ENCODE measurements at places on chromosomes 5 and 9.
A peak's percentile ranks its signal among the peaks of the same experiment; 100 is the strongest.

DNA sequence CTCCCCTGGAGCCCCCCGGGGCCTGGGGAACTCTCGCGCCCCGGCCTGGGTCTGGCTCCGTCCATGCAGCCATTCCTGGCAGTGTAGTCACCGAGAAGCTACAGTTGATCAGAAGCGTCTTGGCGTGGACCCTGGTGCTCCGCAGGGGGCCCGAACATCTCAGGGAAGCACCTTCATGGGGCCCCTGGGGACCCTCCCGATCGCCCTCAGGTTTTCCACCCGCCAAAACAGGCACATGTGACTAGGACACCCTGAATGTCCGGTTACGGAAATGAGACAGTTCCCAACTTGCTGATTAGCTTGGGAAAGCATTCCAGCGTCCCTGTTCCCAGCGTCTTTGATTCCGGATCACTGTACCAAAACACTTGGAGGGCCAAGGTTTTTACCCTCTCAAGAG is 472 bp downstream of the FBXO4 start:
- peak overlapping the region; percentile 95 for H3K27ac ChIP-seq
- peaks cover 25% of the 10 kb centered on the region for H3K4me1 ChIP-seq
- H3K4me3 ChIP-seq: peak overlapping the region; percentile 87
- H3K27me3 ChIP-seq: no peaks in the 10 kb centered on the region
- DNase-seq: peak; percentile 27

- DNase-seq: no peak
- no peaks in the 10 kb centered on the region for H3K4me1 ChIP-seq
- peaks cover 21% of the 10 kb centered on the region for H3K27me3 ChIP-seq
- H3K36me3 ChIP-seq: no peaks in the 10 kb centered on the region
These were observed 7.8 kb upstream of the OLFM1 start for GRCh38 chr9:135079676-135080075.

GRCh38 chr5:144812763-144813162 is 642.1 kb downstream of the KCTD16 start:
- H3K4me1 ChIP-seq: no peaks in the 10 kb centered on the region
- H3K27ac ChIP-seq: no peak overlapping the region
- no peaks in the 10 kb centered on the region for H3K36me3 ChIP-seq

- peaks cover 81% of the 10 kb centered on the region for H3K4me1 ChIP-seq
- H3K27ac ChIP-seq: peak within 1 kb of the TSS; percentile 85
- DNase-seq: peak; percentile 83
- peak within 1 kb of the TSS; percentile 91 for H3K4me3 ChIP-seq
These were observed at the start of gene RGS14 for GRCh38 chr5:177357459-177358351. Gene RGS14, plus strand, starts transcription at chr5:177357924. Its CDS starts 101 bp downstream, at chr5:177358025.

GRCh38 chr9:71144495-71144894 is 23.1 kb upstream of the TRPM3 start:
- no peaks in the 10 kb centered on the region for H3K27me3 ChIP-seq
- H3K4me3 ChIP-seq: no peak overlapping the region
- H3K4me1 ChIP-seq: no peaks in the 10 kb centered on the region
- no peaks in the 10 kb centered on the region for H3K36me3 ChIP-seq

DNA sequence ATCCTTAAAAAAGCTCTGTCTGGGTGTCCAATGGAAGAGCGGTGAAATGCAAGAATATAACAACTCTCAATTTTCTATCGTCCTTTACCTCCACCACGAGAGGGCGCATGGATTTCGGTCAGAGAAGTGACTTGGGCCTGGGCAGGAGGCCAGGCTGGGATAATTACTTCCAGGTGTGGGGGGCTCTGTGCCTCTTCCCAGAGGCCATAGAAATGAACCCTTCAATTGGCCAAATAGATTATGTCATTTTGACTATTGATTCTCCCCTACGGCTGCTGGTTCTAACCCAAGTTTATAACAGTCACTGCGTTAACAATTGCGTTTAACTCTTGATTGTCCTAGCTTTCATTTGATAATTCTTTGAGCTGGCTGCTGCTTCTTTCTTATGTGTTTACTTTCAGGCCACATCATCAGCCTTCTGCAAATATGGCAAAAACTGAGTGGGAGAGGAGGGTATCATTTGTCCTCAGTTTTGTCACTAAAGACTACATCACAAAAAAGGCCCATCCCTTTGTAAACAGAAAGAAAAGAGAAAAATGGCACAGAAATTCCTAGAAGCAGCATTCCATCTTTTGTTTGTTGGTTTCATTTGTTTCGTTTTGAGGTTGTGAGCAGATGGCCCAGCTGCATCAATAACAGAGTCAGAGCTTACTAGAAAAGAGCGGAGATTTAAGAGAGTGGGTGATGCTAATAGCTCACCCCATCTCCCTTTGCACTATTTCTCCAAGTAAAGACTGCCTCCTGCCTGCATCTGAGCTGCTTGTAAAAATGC is 45.4 kb upstream of the ZFR start:
- H3K4me3 ChIP-seq: no peak overlapping the region
- H3K36me3 ChIP-seq: no peaks in the 10 kb centered on the region
- DNase-seq: peak; percentile 78
- H3K27me3 ChIP-seq: no peaks in the 10 kb centered on the region

DNA sequence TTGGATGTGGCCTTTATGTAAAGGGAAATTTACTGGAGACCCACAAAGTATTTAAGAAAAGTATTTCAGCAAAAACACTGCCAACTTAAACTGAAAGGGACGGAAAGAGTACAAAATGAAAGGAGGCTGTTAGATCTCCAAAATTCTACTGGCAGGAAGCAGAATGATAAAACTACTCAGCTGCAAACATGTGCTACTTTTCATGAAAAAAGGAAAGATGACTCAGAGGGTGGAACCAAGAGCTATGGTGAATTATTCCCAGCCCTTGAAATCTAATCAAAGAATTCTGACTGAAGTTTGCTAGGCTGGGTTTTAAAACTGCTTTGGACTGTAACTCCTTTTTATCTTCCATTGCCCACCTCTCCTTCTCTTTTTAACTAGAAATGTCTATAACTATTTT is 58.6 kb upstream of the ZBED3 start:
- no peak for DNase-seq
- peaks cover 21% of the 10 kb centered on the region for H3K4me1 ChIP-seq
- no peak overlapping the region for H3K27ac ChIP-seq
- H3K36me3 ChIP-seq: no peaks in the 10 kb centered on the region

DNA sequence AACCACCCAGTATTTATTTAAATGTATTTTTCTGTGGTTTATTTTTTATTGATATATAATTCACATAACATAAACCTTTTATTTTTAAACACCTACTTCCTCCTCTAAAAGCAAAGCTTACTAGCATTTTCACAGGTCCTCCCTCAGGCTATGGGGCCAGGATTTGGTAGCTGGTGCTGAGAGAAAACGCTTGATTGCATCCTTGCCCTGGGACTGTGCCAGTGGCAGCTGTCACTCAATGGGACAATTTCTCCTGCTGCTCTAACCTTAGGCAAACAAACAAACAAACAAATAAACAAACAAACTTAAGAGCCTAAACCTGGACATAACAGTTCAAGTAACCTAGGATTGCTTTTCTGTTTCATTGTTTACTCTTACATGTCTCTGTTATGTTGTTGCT is 102.7 kb downstream of the FOCAD start:
- H3K27ac ChIP-seq: no peak overlapping the region
- no peak overlapping the region for H3K4me3 ChIP-seq
- no peaks in the 10 kb centered on the region for H3K27me3 ChIP-seq
- peaks cover 2% of the 10 kb centered on the region for H3K4me1 ChIP-seq
- peaks cover 18% of the 10 kb centered on the region for H3K36me3 ChIP-seq
- no peak for DNase-seq

- peaks cover 19% of the 10 kb centered on the region for H3K27me3 ChIP-seq
- H3K4me1 ChIP-seq: no peaks in the 10 kb centered on the region
- DNase-seq: no peak
- no peak overlapping the region for H3K4me3 ChIP-seq
- H3K27ac ChIP-seq: no peak overlapping the region
These were observed 1.6 kb upstream of the SPZ1 start for GRCh38 chr5:80318212-80318611.

- H3K4me3 ChIP-seq: no peak overlapping the region
- H3K27me3 ChIP-seq: peaks cover 67% of the 10 kb centered on the region
- peaks cover 39% of the 10 kb centered on the region for H3K4me1 ChIP-seq
- DNase-seq: no peak
- no peak overlapping the region for H3K27ac ChIP-seq
- no peaks in the 10 kb centered on the region for H3K36me3 ChIP-seq
These were observed 128.0 kb upstream of the IL12B start for GRCh38 chr5:159458217-159458711.

- no peaks in the 10 kb centered on the region for H3K4me1 ChIP-seq
- no peak overlapping the region for H3K27ac ChIP-seq
- H3K4me3 ChIP-seq: no peak overlapping the region
- no peaks in the 10 kb centered on the region for H3K27me3 ChIP-seq
- no peaks in the 10 kb centered on the region for H3K36me3 ChIP-seq
These were observed 70.8 kb downstream of the WWC1 start for GRCh38 chr5:168362097-168362885.

DNA sequence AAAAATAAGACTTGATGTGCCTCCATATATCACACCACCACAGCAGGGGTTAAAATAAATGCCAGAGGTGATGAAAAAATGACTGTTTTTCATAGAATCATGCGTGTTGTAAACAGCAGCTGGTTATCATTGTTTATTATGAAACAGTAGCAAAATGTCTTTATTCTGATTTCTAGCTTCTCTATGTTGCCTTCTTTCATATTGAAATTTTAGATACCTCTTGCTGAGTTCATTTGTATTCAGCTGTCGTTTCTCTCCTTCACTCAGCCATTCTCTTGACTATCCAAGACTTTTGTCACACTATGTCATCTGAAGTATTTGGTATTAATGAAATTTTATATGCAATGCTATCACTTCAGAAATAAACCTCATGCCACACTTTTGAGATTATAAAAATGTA is 465.0 kb downstream of the TAF11L14 start:
- DNase-seq: no peak
- H3K36me3 ChIP-seq: no peaks in the 10 kb centered on the region
- H3K27ac ChIP-seq: no peak overlapping the region
- no peak overlapping the region for H3K4me3 ChIP-seq
- H3K4me1 ChIP-seq: no peaks in the 10 kb centered on the region

- H3K27ac ChIP-seq: no peak overlapping the region
- DNase-seq: no peak
- no peaks in the 10 kb centered on the region for H3K36me3 ChIP-seq
These were observed 7.5 kb upstream of the ANKRD33B start for GRCh38 chr5:10556289-10556807.

DNA sequence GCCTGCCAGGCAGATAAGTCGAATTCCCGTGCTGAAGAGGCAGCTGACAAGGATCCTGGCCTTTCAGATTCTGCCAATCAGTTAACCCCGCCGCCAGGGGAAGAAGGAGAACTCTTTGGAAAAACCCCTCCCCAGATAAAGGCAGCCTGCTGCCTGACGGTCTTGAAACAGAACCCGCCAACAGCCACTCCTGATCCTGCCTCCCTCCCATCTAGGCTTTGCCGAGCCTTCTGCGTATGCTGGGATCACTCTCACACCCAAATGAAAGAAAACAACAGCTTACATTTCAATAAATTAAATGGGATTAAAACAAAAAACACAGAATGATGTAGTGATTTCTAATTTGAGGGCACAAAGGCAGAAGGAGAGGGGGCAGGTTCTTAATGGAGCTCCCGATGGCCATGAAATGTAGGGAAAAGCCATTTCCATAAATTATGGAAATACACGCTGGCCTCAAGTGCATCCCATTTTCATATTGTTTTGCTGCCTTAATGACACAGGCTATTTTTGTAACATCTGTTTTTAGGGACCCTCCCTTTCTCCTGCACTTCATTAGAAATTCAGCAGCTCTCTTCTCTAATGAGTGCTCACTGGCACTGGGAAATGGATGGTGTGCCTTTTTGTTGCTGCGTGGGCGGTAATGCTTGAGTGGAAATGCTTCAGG is 319.1 kb downstream of the MED10 start:
- no peak for DNase-seq
- H3K27me3 ChIP-seq: no peaks in the 10 kb centered on the region
- no peak overlapping the region for H3K27ac ChIP-seq
- no peaks in the 10 kb centered on the region for H3K4me1 ChIP-seq
- no peaks in the 10 kb centered on the region for H3K36me3 ChIP-seq
- H3K4me3 ChIP-seq: no peak overlapping the region

DNA sequence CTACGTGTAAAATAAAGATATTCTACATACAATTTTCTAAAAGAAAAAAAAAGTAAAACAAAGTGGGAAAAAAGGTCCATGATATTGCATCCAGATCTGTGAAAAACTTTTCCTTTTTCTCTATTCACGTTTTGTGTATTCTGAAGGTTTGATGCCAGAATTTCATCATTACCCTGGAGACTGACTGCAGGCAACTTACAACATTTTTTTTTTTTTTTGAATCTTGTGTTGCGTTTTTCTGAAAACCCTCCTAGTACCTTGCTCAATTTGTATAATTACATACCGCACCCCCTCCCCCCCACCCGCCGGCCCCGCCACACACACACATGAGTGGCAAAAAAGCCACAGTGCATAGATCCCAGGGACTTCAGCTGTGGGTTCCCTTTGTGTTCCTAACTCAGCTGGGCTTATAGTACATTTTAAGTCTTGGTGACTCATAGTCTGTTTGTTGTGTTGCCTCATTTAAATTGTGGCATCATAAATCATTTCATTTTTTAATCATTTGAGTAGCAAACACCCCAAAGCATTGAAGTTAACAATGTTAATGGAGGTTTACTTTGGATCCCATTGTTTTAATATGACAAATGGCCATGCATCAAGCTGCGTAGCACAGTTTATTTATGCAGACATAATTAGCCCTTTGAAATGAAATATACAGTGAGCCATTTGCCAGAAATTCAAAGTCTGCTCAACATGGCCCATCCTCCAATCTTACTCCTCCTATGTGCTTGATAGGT is 36.0 kb downstream of the PRDM6 start:
- H3K27ac ChIP-seq: no peak overlapping the region
- H3K4me3 ChIP-seq: no peak overlapping the region
- H3K27me3 ChIP-seq: peaks cover 8% of the 10 kb centered on the region
- H3K4me1 ChIP-seq: no peaks in the 10 kb centered on the region
- DNase-seq: no peak

- H3K4me1 ChIP-seq: no peaks in the 10 kb centered on the region
- no peaks in the 10 kb centered on the region for H3K36me3 ChIP-seq
- no peak overlapping the region for H3K4me3 ChIP-seq
- no peak overlapping the region for H3K27ac ChIP-seq
These were observed 13.1 kb downstream of the MSANTD3 start for GRCh38 chr9:100440071-100440470.

- no peak overlapping the region for H3K27ac ChIP-seq
- DNase-seq: no peak
- H3K4me3 ChIP-seq: no peak overlapping the region
- H3K36me3 ChIP-seq: no peaks in the 10 kb centered on the region
- no peaks in the 10 kb centered on the region for H3K27me3 ChIP-seq
These were observed 123.2 kb downstream of the SNCAIP start for GRCh38 chr5:122435234-122435633.

- no peak for DNase-seq
- no peaks in the 10 kb centered on the region for H3K27me3 ChIP-seq
- H3K27ac ChIP-seq: no peak overlapping the region
- H3K4me3 ChIP-seq: no peak overlapping the region
These were observed 86.8 kb upstream of the CDH6 start for GRCh38 chr5:31106691-31107090.

- no peak overlapping the region for H3K4me3 ChIP-seq
- no peak for DNase-seq
- no peaks in the 10 kb centered on the region for H3K36me3 ChIP-seq
- H3K27ac ChIP-seq: no peak overlapping the region
- H3K4me1 ChIP-seq: no peaks in the 10 kb centered on the region
These were observed 25.2 kb downstream of the GLDC start for GRCh38 chr9:6620353-6620752.

GRCh38 chr9:81058782-81059181 is 630.6 kb downstream of the TLE1 start:
- H3K27ac ChIP-seq: no peak overlapping the region
- no peak overlapping the region for H3K4me3 ChIP-seq
- no peak for DNase-seq
- no peaks in the 10 kb centered on the region for H3K36me3 ChIP-seq
- H3K4me1 ChIP-seq: no peaks in the 10 kb centered on the region

All from activated CD4-positive, alpha-beta T cell treated with anti-CD3 and anti-CD28 coated beads, Interleukin-2, amount 10 ng/mL, durations not matched to agents 7 days and 5 days (primary cell).